Muscle of arm (tissue), 14 donors: ENCODE measurements at places on chromosomes 1 and 21.

DNA sequence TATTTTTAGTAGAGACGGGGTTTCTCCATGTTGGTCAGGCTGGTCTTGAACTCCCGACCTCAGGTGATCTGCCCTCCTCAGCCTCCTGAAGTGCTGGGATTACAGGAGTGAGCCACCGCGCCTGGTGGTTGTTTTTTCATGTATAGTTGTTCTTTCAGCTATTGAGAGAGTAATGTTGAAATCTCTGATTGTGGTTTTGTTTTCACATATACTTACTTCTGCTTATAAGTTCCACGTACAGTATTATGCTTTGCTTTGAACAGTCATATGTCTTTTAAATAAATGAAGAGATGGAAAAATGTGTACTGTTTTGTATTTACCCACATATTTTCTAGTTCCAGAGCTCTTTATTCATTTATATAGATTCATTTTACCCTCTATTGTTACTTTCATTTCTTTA, 44.5 kb downstream of the MARK1 start:
- no peak for DNase-seq

- DNase-seq = no peak
Measured at GRCh38 chr21:29195981-29196669, 65.7 kb downstream of the MAP3K7CL start.

DNA sequence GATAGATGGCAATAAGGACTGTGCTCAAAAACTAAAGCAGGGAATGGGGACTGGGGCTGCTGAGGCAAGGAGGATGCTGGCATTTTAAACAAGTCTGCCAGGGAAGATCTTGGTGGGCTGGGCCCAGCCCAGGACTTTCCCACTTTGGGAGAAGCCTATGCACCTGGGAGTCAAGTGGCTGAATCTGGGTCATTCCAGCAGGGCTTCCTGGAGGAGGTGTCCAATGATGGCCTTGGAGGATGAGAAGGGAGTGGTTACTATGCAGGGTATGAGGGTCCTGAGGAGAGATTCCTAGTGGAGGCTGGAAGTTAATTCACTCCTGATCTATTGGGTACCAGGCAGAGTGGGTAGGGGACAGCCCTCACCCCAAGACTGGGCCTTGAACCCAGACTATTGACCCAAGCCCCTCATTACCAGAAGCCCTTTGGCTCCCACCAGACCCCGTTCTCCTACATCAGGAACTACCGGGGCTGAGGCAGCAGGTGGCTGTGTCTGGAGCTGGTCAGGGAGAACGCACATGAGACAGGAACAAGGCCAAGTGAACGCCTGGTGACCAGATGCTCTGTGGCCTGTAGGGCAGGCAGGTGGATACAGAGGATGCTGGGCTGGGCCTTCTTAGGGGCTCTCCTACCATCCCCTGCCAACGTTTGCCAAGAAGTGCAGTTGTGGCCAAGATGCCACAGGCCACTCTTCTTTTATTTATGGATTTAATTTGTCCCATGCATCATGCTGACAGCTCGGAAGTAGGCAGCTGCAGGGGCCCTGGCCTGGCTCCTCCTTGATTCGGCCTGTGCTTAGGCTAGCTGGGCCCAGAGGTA, 18.3 kb upstream of the LRP8 start:
- no peak for DNase-seq

GRCh38 chr1:52249831-52250230, 107.9 kb downstream of the ZFYVE9 start:
- DNase-seq = no peak

- no peak for DNase-seq
Measured at GRCh38 chr1:171663854-171664575, 11.5 kb upstream of the MYOC start.

GRCh38 chr1:232766904-232767303, 38.3 kb upstream of the MAP10 start:
- DNase-seq = no peak

DNA sequence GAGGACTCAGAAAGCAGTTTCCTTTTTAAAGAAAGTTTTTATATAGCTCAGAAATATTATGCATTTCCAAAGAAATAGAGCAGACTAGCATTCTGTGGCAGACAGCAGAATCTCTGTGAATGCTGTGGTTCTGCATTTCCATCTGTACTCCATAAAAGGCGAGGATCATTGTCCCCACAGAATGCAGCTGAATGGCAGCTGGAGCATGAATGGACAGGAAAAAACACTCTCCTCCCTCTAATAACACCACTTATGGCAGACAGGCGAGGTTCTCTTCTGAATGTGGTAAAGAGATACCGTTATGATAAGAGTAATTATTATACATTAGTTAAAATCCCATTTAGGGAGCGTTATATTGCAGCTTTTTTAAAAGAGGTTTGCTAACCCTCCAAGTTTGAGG, 81.4 kb upstream of the WLS start:
- DNase-seq = peak; percentile 18

DNA sequence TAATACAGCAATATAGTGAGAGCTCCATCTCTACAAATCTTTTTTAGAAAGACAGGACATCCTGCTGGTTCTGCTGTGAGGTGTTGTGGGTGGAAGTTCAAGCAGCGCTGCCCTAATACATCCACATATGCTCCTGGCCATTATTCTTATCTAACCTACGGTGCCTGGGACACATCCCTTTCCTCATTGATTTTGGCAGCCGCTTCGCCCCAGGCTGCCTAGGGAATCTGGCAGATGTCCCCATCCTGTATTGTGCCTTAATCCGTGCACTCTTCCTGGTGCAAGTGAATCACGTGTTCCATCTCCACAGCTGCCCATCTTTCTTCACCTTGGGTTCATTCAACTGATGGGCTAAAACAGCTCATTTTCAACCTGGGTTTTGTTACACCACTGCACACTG, 3.1 kb upstream of the UBE2G2 start:
- DNase-seq = no peak

DNA sequence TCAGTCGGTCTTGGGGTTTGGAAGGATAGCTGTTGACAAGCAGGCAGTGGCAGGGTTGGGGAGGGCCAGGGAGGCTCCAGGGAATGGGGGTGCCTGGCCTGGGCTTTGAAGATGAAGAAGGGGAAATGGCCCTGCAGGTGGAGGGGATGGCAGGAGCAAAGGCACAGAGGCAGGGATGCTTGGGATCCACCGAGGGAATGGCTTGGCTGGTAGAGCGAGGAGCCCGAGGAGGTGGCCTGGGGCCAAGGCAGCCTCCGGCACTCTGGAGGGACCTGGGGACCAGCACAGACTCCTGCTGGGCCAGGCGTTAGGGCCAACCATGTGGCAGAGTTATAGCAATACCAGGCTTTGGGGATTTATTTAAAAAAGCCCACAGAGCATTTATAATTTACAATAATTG, 62.9 kb upstream of the EDN2 start:
- DNase-seq = no peak

GRCh38 chr1:211538287-211538686, 40.7 kb downstream of the SLC30A1 start:
- no peak for DNase-seq

DNA sequence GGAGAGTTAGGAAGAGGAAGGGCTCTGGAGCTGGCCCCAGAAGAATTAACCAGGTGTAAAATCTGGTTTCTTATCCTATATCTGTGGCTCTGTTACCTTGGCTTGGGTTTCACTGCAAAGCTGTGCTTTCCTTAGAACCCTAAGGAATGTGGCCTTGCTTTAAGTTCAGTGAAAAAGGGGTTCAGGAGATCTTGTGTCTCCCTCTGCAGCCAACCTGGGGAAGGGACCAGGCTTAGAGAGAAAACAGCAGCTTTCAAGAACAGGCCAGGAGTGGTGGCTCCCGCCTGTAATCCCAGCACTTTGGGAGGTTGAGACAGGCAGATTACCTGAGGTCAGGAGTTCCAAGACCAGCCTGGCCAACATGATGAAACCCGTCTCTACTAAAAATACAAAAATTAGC, 16.1 kb upstream of the MYCL start:
- DNase-seq = no peak

DNA sequence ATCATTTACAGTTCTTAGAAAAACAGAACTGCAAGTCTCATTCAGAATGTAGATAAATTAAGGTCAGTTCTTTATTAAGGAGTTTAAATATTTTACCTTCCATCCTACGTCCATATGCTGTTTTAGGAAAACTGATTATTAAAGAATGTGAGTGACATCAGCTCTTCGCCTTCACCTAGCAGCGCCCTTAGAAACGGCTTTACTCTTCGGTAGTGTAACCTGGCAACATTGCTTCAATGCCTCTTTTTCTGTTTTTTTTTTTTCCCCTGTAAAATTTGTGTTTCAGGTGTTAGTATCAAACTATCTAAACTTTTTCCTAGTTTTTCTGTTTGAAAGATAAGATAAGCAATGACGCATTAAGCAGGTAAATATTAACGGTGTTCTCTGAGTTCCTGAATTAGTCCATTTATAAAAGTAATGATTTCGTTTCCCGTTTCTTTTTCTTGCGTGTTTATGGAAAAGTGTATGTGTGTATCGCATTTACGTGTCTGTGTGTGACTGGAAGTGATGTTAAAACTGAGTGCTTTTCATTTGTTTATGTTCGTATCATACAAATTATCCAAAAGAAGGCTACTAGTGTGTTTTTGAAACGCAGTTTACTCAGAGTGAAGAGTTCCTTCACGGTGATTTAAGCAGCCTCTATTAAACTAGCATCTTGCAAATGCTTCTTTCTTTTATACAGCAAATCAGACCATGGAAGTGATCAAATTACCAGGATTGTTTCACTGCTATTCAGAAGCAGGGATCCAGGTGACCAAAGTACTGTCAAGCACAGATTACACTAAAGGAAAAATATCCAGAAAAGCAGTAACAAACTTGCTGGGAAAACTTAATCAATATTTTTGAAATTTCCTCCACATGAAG, 139.0 kb downstream of the SDCCAG8 start:
- DNase-seq = no peak

- no peak for DNase-seq
Measured at GRCh38 chr1:171904778-171905450, 63.6 kb downstream of the DNM3 start.

- no peak for DNase-seq
Measured at GRCh38 chr1:181656491-181656890, 173.2 kb downstream of the CACNA1E start.

DNA sequence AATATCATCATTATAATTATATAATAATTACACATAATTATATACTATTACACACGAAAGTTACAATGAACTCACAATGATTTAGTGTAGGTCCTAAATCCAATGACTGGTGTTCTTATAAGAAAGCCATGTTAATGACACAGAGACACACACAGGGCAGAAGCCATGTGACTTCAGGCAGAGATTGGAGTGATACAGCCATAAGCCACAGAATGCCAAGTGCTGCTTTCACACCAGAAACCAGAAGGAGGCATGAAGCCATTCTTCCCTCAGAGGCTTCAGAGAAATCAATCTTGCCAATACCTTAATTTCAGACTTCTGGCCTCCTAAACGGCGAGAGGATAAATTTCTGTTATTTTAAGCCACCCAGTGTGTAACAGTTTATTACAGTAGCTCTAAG, 147.4 kb upstream of the KRTAP19-8 start:
- no peak for DNase-seq

DNA sequence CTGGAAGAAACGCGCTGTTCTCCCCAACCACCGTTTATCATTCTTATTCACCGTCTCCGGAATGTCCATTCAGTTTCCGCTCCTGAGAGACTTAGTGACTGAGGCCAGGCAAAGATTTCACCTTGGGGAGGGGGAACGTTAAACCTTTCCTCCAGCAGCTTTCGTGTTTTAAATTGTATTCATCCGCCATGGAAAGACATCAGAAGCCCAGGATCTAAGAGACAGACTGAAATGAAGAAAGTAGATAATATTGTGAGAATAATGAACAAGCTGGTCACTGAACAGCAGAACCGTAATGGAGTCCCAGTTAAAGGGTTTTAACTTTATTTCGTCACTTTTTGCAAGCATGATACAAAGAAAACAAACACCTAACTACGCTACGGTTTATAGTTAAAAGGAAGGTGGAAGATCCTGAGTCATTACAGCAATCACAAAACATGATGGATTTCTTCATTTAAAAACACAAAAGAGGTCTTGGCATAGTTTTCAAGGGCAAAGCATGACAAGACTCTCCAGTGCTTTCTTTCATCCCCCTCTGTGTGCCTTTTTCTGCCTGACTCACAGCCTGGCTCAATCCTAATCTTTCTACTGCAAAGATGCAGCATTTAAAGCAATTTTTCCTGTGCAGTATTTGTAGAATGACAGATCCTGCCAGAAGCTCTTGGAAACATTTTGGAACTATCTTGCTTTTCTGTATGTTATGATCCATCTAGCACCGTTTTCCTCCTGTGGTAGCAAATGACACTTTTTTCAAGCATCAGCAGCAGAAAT, 722 bp upstream of the SLC19A2 start:
- DNase-seq = peak; percentile 65

- DNase-seq = no peak
Measured at GRCh38 chr1:33159577-33159976, 22.3 kb downstream of the TRIM62 start.

DNA sequence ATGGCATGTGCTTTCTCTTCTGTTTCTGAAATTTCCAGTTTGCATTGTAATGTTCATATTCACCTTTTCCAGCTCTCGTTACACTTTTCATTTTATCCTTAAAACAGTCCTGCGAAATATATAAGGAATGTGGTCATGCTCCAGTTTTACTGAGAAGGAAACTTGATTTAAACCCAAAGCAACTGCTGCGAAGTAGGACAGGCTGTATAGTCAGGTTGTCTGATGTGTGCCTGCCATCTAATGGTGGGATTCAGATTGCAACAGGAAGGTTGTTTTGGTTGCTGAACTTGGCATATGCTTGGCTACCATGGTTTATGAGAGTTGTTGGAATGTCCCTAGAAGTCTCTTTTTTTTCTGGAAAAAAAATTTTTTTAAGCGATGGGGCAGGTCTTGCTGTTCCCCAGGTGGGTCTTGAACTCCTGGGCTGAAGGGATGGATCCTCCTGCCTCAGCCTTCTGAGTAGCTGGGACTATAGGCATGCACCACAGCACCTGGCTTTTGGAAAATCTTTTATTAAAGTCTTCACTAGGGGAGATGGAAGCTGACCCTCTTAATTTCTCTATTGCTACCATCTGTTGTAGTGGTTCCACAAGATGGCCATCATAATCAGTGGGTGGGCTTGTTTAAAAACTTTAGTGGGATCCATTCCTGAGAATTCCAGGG, 86.9 kb downstream of the UCK2 start:
- peak; percentile 87 for DNase-seq

GRCh38 chr21:27423038-27423437, 456.1 kb upstream of the ADAMTS5 start:
- DNase-seq = no peak

- no peak for DNase-seq
Measured at GRCh38 chr1:2449636-2450454, 26.2 kb upstream of the PLCH2 start.

DNA sequence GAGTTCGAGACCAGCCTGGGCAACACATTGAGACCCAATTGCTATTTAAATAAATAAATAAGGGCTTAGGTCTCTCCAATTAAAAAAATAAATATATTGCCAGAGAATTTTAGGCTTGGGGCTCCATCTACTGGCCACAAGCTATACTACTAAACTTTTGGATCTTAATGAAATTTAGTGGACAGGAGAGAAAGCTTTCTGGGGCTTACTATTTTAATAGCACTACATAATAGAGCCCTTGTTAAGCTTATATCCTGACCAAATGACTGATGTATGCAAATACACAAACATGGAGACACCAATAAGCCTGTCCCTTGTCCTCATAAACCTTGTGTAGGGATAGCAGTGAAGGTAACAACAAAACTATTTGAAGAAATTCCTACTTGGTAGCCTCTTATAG, 18.4 kb downstream of the CCT3 start:
- peak; percentile 8 for DNase-seq
